ENCODE measurements at places on chromosomes 16 and 17.

DNA sequence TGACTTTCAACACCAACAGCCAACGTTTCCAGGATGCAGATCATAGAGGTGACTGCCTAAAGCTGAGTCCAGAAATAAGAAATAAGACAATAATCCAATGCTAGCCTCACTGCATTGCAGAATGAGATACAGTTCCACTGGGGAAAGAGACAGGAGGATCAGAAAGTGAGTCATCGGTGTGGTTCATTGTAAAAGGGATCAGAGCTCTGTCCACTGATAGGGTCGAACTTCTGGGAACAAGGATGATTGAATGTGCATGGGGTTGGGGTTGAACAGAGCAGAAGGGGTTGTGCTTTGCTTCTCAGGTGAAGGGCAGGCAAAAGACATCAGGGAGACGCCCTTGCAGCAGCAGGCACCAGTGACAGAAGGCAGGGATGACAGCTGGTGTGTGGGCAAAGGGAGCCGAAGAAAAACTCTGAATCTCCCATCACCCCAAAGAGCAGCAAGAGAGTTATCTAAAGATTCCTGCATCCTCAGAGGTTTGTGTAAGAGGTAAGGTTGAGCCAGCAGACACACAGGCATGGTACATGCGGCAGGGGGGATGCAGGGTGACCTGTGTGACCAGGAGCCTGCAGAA is 16.4 kb downstream of the CLEC10A start:
- no peak for DNase-seq

DNA sequence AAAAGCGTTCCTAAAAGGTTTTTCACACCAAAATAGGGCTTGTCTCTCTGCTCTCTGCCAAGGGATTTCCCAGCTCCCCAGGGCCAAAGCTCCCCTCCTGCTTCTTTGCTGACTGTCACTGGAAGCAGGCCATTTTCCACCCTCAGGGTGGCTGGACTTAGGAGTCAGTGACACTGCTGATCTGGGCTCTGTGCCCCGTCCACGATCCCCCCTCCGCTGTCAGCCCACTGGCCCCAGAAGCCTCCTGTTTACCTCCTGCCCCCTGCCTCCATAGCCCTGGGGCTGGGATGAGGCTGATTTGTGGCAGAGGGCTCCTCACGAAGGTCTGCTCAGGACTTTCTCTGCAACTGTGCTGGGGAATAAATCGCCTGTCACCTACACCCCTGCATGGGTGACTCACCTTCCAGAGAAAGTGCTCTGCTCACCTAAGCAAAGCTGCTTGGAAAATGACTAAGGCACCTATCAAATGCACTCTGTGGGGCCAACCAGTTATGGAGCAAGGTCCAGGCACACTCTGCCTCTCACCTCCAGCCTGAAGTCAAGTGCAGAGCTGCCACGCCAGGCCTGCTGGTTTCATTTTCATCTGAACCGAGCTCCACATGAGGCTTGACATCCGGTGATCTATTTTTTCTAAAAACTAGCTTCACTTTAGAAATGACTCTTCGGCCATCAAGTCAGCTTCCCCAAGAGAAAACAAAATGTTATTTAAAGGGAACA is 4.9 kb downstream of the MAP3K14 start:
- DNase-seq, result peak; percentile 43

DNA sequence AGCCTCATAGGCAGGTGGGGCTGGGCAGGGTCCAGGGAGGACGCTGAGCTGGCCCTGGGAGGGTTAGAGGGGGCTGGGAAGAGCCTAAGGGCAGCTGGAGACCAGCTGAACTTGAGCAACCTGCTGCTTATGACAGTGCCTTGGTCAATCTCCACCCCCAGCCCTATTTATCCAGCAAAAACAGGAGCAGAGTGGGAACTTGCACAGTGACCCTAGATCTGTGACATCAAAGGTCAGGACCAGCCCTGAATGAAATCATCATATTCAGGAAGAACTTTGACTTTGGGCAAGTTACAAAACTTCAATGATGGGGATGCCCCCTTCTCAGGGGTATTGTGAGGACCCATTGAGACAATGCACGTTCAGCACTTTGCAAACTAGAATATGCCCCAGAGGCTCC is 9.4 kb downstream of the CD300LF start:
- no peak for DNase-seq

DNA sequence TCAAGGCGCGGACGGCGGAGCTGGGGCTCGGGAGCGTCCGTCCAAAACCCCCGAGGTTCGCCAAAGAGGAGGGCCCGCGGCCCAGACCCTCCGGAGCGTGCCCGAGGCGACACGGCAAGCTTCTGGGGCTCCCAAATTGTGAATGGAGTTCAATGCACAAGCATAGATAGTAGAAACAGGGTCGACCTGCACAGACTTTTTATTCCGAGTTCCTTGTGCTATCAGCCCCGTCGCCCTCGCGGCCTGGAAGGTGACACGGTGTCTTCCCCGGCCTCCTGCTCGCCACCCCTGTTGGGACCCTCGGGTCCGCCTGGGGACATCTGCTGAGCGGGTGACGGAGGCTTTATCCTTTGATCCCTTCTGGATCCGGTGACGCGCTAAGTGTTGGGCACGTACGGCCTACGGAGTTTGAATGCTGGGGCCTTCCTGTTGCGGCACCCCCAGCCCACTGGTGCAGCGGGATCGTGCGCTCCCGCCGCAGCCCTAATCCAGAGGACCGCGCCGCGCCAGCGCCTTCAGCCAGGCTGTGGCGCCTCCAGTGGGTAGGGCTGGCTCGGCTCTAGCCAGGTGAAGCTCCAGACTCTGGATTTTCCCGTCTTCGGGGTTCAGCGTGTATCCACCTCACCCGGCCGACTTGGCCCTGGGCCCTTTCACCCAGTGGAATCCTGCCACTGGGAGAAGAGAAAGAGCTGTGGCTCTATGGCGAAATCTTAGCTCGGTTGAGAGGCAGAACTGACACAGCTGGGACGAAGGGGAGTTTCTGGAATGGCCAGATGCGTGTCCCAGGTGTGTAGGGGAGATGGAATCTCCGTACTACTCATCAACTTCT is 17.0 kb upstream of the NTN1 start:
- DNase-seq, result no peak

GRCh38 chr17:58995247-58995940 is 111.3 kb downstream of the TRIM37 start:
- no peak for DNase-seq

GRCh38 chr16:20598832-20599469 is 22.8 kb upstream of the ACSM2B start:
- DNase-seq, result peak; percentile 6

GRCh38 chr17:83142619-83143018 is 63.2 kb downstream of the METRNL start:
- DNase-seq, result peak; percentile 15

- DNase-seq, result no peak
Measured at GRCh38 chr16:3295783-3296182, 9.4 kb downstream of the TIGD7 start.

- DNase-seq, result no peak
Measured at GRCh38 chr17:73522107-73522506, 122.1 kb downstream of the SDK2 start.

DNA sequence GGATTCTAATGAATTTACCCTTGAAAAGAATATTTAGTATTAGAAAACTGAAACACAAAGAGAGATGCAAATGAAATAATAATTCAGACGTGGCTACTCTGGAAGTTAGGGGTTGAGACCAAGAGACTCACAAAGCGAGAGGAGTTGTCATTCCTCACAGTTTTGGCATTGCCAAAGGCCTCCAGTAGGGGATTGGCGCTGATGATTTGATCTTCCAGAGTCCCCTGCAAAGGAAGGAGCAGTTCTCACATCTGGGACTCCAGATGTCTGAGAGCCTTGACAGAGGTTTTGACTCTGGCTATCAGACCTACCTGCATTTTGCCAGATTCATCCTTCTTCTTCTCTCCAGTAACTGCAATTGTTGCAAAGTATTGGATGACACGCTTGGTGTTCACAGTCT is 6.6 kb downstream of the MYH8 start:
- no peak for DNase-seq

GRCh38 chr16:6297666-6298410 is 1034.8 kb upstream of the RBFOX1 start:
- DNase-seq, result no peak
